Urinary bladder (tissue), 4 donors: ENCODE measurements at places on chromosomes 4 and X. TPM values are rescaled to one million over a fixed set of nuclear protein-coding genes. Genes with fewer than 3 reads are reported as not detected.

- DNase-seq, result no peak
Measured at GRCh38 chr4:176438401-176438800, 118.6 kb downstream of the SPCS3 start.

- no peak for DNase-seq
Measured at GRCh38 chr4:145720656-145721055, 40.7 kb downstream of the C4orf51 start.

DNA sequence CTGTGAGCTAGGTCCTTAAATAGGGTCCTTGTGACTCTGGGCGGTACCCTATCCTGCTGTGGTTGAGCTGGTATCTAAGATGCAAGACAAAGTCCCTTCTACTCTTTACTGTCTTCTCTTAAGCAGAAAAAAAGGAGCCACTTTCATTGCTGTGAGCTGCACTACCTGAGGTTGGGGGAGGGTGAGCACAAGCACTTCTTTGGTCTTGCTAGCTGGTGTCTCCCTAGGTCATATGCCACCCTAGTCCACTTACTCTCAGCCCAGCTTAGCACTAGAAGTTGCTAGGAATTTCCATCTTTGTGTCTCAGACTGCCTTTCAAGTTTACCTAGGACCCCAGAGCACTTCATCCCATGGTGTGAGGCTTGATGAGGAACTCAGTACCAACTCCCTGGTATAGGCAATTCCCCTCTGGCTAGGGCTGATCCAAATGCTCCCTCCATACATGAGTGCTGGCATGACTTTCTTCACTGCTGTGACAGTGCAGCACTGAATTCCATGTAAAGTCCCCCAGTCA, 343.6 kb upstream of the CT83 start:
- DNase-seq, result no peak

- no peak for DNase-seq
Measured at GRCh38 chr4:120435179-120435578, 368.5 kb upstream of the MAD2L1 start.

ADAM29 gene
- polyA plus RNA-seq, result not detected

P2RY10 gene
- 0.51 TPM for polyA plus RNA-seq
